ENCODE measurements at places on chromosomes 16 and 17.

DNA sequence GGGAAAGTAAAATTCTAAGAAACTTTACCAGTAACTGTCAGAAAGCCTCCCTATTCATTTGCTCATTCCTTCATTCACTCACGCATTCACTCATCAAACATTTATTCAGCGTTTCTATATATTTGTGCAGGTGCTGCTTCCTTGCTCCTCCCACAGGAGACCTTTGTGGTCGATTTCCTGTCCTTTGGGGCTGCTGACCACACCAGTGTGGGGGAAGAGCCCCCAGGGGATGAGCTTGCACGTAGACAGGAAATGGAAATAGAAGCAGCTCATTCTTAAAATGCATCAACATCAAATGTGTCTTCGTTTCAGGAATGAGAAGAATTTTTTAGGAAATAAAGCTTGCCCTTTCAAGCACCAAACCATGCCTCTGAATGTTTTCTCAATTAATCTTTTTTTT lies 9.6 kb downstream of the PIK3R6 start:
- no peak for DNase-seq

DNA sequence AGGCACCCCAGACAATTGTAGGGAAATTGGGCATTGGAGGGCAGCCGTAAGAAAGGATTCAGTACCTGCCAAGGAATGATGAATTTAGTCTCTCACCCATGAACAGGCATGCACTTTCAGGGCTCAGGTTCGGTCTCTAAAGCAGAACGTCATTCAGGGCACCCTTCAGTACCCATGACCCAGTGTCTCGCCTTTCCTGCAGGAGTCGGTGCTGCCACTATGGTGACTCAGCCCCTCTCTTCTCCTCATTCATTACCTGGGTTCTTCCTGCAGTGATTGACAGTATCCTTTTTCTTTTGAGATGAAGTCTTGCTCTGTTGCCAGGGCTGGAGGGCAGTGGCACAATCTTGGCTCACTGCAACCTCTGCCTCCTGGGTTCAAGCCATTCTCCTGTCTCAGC lies 8.4 kb downstream of the SOST start:
- no peak for DNase-seq

DNA sequence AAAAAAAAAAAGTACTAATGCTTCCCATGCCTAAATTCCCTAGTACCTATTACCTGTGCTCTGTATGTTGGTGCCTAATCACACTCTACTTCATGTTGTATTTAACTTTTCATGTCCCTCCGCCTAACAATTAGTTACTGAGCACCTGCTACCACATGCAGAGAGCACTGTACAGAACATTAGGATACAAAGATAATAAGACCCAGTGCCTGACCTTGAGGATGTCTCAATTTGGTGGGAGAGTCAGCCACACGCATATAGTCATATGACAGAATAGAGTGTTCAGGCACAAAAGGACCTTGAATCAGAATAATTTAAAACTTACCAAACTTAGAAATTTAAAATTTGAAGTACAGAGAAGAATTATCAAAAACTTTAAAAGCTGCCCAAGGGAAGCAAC lies 42.1 kb downstream of the USP31 start:
- no peak for DNase-seq

DNA sequence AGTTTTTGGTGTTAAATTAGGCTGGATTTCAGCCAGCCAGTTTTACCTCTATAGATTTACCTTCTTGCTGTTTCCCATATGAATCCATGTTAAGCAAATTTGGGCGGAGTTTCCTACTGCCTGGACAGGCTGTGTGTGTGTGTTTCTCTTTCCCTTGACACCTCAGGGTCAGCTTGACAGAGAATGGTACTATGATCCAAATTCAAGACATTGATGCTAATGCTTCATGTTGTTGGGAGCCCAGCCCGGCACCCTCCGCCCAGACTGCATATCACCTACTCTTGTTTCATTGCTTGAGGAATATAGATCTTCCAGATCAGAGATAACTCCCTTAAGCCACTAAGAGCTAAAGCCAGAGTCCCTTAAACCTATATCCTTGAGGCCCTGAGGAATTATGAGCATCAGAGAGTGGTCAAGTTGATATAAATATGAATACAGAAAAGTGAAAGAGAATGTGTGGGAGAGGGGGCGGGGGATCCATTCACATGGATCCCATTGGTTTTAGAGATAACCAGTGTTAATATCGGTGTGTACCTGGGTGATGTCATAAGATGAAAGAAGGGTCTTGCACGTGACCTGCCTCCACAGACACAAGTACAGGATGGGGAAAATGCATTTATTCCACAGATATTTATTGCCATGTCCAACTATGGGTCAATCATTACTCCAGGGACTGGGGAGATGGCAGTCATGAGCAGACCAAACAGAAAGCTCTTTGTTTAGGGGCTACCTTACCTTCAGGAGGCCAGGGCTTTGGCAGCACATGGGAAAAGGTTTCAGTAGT lies 69.7 kb downstream of the WIPI1 start:
- no peak for DNase-seq

DNA sequence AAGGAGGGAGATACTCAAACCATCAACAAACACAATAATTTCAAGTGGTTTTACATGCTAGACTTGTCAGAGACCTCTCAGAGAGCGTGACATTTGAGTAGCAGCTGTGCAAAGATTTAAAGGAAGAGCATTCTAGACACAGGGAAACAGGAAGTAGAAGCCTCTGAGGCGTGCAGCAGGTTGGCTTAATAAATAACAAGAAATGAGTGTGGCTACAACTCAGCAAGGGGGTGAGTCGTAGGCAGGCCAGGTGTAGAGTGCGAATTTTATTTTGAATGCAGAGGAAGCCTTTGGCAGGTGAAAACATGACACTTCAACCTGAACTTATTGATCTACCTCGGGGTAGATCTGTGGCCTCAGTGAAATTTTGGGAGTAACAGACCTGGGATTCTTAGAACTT lies 73.2 kb upstream of the MRTFB start:
- DNase-seq = no peak

- DNase-seq = no peak
These were observed 144.6 kb downstream of the DNAH9 start for GRCh38 chr17:11742886-11743285.

DNA sequence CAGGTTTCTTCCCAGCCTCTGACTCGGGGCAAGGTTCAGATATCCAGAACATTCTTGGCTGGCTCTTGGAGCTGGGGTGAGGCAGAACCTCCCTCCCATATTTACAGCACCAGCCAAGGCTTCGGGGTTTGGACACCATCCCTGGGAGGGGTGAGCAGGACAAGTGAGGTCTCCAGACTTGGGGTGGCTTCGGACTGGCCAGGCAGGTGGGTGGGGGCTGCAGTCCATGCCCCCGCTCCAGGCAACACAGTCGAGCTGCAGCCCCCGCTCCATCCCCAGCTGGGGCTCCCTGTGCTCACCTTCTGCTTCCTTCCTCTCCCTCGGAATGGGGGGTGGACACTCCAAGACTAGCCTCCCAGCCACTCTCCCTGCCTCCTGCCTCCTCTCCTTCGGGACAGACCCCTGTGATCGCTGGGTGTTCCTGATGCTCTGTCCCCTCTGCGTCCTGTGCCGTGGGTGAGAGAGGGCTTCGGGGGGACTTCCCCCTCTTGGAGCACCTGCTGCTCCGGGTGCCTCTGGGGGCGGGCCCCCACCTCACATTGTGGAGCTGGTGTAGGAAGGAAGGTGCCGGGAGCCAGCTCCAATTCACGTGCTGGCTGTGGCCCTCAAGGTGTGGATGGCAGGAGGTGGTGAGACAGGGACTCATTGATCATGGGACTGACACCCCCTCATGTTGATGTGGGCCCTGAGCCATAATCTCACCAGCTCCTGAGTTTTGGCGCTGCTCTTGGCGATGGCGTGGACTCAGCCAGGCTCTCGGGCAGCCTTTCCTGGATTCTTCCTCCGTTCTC lies 189.2 kb downstream of the SEC14L1 start:
- DNase-seq = no peak

GRCh38 chr16:8293413-8293812 lies 296.9 kb downstream of the TMEM114 start:
- DNase-seq = no peak

DNA sequence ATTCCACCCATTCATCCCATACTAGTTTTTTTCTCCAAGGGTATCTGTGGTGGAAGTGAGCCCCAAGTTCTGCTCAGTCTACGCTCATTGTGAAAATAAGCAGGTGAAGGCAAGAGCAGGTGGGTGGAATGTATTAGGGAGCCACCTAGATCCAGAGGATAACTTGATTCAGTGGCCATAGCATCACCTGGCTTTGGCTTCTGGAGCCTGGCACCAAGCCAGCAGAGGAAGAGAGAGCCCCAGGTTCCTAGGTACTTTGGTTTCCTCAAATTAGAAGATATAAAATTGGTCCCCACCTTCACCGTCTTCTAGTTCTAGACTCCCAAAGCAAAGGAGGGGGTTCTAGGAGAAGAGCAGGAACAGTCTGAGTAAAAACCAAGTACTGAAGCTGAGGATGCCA lies 4.1 kb downstream of the FXR2 start:
- DNase-seq = no peak

DNA sequence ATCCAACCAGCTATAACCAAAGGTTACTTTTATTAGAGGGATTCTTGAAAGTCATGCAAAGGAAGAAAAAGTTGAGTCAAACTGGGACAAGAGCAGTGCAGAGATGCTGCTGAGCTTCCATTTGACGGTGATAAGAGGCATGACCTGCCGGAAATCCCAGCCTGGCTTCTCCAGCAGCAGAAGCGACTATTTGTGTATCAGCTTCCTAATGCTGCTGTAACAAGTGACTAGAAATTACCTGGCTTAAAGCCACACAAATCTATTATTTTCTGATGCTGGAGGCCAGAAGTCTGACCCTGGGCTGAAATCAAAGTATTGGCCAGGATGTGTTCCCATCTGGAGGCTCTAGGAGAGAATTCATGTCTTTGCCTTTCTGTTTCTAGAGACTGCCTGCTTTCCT lies 41.6 kb upstream of the CPPED1 start:
- no peak for DNase-seq

DNA sequence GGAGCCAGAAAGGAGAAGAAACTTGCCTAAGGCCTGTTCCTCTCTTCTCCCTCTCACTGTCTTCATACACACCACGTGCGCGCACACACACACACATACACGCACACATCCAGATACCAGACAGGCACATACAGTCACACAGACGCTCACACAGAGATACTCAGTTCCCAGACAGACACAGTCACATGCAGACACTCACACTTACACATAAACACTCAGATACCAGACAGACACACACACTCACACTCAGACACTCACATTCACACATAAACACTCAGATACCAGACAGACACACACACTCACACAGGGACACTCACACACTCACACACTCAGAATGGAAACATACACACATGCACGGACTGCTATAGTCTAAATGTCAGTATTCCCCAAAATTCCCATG lies 24.1 kb upstream of the MMP2 start:
- no peak for DNase-seq

- DNase-seq = no peak
These were observed 10.2 kb downstream of the PIP4K2B start for GRCh38 chr17:38789185-38789584.
